ENCODE measurements at places on chromosomes 11 and 22. TPM values are rescaled to one million over a fixed set of nuclear protein-coding genes. Genes with fewer than 3 reads are reported as not detected.
A peak's percentile ranks its signal among the peaks of the same experiment; 100 is the strongest.

Gene ARHGAP42
- polyA plus RNA-seq = 17.0 TPM

Gene CCDC88B
- 13.7 TPM for polyA plus RNA-seq

Gene SPI1
- 25.4 TPM for polyA plus RNA-seq

Gene OR2AG2
- not detected for polyA plus RNA-seq

DNA sequence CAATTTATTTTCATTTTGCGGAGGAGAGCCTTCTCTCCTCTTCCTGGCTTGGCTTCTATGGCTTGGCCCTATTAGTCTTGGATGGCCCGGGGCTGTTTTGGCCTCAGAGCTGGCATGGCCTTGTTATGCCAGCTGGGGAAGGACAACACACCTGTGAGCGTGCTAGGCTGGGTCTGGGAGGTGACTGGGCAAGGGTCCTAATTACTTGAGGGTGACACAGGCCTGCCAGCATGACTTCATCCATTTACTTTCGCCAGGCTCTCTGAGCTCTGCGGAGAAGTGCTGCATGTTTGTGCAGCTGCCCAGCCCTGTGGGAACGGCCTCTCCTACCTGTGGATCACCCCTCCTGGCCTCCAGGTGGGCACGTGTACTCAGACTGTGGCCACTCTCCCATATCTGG is 153.6 kb downstream of the SNX19 start:
- no peak for DNase-seq

DNA sequence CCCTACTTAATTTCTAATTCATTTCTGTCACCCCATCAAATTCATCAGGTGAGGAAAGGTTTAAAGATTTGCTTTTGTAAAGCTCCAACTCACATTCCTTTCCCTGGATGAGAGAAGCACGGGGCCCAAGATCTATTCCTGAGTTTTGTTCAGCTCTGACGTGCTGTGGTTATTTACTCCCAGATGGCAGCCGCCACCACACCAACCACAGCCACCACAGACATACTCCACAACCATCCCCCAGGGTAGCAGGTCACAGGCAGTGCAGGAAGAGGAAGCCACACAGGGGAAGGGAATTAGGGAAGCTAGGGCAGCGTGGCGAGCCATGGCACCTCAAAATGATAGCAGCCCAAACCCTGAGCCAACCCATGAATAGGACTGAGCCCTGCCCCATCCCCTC is 63.5 kb upstream of the CSNK2A3 start:
- DNase-seq = no peak

DNA sequence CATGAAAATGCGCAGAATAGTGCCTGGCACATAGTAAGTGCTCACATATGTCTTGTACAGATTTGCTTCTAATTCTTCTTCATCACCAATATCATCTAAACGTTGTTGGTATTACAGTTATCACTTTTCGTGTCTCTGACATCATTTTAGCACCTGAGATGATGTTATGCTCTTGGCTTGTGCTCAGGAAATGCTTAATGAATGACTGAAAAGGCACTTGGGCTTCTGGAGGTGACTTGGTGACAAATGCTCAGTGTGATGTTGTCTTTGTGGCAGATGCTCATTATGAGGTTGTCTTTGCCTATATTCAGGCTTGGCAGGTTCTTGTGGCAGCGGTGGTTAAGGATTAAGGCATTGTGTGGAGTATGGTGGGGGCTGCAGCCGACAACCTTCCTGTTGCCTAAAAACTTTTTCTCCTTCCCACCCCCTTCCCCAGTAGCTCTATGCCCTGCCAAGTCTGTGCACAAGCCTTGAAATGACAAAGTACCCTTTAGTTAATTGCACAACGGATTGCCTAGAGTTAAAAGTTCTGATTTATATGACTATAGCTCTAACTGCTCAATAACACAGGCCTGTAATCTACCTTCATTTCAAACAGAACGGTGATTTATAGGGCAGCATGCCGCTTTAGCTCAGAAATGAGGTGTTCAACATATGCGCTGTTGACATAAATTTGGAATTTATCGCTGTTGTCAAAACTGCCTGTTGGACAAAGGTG is 82.5 kb downstream of the ZBTB16 start:
- DNase-seq = peak; percentile 40

DNA sequence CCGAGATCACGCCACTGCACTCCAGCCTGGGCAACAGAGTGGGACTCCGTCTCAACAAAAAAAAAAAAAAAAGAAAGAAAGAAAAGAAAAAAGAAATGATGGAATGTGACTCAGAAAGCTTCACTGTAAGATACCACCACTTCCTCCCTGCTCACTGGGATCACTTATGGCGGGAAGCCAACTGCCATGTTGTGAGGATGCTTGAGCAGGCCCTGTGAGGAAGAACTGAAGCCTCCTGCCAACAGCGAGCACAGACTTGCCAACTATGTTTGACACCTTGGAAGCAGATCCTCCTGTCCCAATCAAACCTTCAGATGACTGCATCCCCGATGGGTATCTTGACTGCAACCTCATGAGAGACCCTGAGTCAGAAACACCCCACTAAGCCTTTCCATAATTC is 8.3 kb downstream of the SEC14L6 start:
- DNase-seq = no peak

- no peak for DNase-seq
Measured at GRCh38 chr11:43832536-43832935, 48.1 kb upstream of the ALKBH3 start.

GRCh38 chr22:37784829-37785495 is 22.8 kb upstream of the GCAT start:
- peak; percentile 80 for DNase-seq

- DNase-seq = peak; percentile 46
Measured at GRCh38 chr11:62398011-62398994, 20.5 kb upstream of the SCGB1A1 start.

DNA sequence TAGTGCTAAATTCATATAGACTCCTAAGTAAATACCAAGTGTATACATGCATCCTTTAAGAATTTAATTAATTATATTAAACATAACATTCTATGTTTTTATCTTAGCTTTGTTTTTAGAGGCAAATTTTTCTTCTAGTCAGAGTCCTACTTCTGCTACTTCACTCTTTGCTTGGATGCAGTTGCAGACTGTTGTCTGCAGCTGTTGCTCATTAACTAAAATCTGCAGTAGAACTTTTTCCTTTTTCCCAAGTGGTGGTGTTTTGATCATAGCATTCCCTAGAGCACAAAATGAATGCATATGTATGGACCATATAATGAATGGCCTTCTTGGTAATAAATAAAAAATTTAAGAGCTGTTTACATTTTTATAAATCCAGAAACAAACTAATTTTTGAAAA is 198.3 kb downstream of the CASP12 start:
- DNase-seq = no peak

- no peak for DNase-seq
Measured at GRCh38 chr11:19670030-19670791, 42.4 kb upstream of the NAV2 start.

DNA sequence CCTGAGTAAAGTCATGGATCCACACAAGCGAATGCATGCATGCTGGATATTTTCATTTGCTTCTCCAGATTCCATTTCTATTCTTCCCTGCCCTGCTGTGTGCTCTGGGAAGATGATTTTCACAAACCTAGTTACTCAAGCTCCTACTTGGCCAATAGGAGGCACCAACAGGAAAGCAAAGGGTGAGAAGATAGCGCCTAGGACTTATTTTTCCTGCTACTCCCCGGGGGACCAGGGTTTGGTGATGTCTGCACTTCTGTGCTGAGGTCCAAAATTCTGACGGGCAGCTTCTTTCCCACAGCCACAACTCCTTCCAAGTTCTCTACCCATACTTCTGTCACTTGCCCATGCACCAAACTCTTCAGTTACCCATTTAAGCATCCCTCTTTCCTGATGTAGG is 509.3 kb upstream of the TENM4 start:
- DNase-seq = no peak

DNA sequence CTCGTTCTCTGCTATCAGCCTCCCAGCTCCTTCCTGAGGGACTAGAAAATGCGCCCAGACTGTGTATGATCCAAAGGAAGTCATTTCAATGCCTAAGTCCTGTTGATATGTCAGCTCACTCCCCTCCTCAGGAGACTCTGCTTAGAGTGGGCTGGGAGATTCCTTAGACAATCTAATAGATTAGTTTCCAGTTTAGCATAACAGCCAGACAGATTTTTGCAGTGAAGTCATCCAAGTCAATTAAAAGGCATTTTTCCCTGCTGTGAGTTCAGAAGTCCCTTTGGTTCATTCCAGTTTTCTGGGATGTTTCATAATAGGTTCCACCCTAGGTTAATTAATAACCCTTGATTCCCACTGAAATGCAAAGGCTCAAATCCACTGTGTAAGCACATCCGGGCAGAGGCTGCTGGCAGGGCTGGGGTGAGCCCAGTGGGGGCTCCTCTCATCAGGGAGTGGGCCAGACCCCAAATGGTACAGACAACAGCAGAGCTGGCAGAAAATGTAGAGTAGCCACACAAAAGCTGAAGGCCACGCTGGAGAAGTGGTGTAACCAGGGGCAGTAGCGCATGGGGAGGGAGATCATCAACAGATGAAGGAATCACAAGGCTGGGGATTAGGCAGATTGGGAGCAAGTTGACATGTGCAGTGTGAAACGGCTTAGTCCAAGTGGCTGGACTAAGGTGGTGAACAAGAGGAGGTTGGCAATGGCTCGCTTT is 90.6 kb downstream of the SYN3 start:
- DNase-seq = peak; percentile 92

GRCh38 chr11:36155770-36156160 is 133.5 kb downstream of the COMMD9 start:
- DNase-seq = no peak

Measured in small intestine (tissue), 16 donors.